NCI-H510A (cell line): ENCODE measurements at places on chromosomes 1 and 21.
A peak's percentile ranks its signal among the peaks of the same experiment; 100 is the strongest.

GRCh38 chr1:5651964-5652821 lies 340.0 kb downstream of the NPHP4 start:
- no peak for DNase-seq

- DNase-seq = no peak
These were observed 64.8 kb upstream of the PTCH2 start for GRCh38 chr1:44907893-44908292.

DNA sequence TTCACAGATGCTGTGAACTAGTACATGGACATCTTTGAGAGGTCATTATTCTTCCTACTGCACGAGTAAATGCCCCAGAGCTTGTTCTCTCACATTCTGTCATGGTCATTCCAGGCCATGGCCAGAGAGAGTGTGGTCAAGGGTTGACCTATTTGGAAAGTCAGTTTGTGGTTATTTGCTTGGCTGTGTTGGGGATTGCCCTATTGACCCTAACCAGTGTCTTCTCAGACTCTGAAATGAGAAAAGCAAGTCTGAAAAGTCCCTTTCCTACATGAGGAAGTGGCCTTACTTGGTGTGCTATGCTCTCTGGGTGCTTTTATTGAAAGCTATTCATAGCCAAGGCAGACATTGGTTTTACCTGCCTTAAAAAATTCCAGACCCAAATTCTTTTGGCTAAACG lies 26.6 kb downstream of the CLIC6 start:
- no peak for DNase-seq

DNA sequence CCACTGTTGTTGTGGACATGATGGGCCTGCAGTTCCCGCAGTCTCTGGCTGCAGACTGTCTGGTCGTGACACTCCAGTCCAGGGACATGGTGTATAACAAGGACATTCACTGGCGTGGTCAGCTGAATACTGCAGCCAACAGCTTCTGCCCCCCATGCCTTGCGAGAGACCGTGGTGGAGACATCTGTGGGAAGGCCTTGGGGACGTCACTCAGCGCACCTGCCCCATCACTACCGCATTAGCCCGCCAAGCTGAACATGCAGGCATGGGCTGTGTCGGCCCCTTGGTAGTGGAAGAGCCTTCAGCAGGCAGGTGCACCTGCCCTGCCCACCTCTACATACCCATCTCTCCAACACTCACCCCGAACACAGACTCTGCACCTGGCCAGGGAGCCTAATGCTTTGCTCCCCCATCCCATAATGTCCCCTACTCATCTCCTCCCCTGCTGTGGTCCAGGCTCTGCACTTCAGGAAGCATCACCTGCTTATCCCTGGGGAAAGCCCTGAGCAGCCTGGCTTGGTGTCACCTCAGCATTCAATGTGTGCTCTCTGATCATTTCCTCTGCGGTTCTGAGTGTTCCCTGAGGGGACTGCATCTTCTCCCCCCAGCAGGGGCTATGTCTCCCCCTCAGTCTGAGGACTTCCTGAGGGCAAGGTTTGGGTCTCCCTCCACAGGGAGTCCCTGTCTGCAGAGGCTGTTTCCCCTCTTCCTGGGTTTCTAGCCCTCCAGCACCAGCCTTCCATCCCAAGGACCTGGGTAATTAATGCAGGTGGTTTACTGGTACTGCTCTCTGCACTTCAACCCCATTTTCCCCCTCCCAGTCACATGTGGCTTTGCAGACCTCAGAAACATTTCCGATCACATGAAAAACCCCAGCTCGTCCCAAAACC lies 3.2 kb downstream of the PGLYRP4 start:
- no peak for DNase-seq

- DNase-seq = no peak
These were observed 15.6 kb downstream of the PRKAB2 start for GRCh38 chr1:147156642-147157041.

GRCh38 chr1:177907000-177907399 lies 62.9 kb downstream of the SEC16B start:
- DNase-seq = no peak

GRCh38 chr1:247173431-247173830 lies 1.6 kb upstream of the ZNF124 start:
- DNase-seq = no peak

DNA sequence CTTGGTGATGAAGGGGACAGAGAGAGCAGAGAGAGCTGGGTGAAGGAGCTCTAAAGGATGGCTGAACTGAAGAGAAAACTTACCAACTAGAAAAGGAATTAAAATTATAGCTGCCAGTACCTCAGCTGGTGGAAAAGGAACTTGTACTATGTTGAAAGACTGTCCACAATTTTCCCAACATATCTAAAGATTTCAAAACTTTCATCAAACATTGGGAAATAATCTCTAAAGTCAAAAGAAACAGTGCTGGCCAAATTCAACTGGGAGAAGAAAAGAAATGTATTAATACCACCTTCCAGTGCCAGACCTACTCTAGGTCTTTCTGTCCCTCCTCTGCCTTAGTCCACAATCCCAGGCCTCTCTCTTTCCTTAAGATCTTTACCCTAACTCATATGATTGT lies 6.1 kb downstream of the SMG5 start:
- DNase-seq = no peak

GRCh38 chr1:243459059-243459458 lies 203.2 kb downstream of the SDCCAG8 start:
- DNase-seq = no peak

GRCh38 chr1:152118915-152119314 lies 3.7 kb upstream of the TCHH start:
- no peak for DNase-seq

GRCh38 chr1:64440183-64440826 lies 29.6 kb upstream of the CACHD1 start:
- DNase-seq = no peak

DNA sequence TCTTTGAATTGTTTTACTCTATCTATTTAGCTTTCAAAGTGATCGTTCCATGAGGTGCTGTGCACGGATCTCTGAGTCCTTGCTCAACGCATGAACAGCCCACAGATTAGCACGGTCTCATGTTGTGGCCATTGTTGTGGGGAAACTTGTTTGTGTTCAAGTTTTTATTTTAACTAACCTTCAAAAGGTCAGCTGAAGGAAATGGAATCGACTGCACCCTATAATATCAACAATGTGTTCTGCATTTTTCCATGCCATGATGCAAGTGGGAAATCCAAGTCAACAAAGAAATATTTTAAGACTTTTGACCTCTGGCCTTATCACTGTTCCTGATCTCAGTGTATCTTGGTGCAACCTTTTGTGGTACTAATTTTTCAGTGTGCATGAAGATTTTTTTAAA lies 6.1 kb downstream of the SH2D1B start:
- no peak for DNase-seq

GRCh38 chr1:9435854-9436640 lies 103.2 kb upstream of the SLC25A33 start:
- DNase-seq = no peak

DNA sequence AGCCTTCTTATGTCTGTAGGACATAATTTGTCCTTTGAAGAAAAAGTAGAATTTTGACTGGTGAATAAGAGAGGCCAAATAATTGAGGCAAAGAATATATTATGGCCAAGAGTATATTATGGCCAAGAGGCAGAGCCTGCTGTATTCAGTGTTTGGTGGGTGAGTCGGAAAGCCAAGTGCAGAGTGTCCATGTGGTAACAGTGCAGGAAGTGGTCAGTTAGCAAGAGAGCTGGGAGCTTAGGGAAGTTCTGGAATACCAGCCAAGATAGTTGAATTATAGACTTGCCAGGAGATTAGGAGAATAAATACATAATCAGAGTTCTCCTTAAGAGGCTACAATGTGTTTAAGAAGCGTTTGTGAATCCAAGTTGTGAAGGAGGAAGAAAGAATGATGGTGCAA lies 131.5 kb upstream of the LMO4 start:
- no peak for DNase-seq

- DNase-seq = no peak
These were observed 63.0 kb upstream of the ANGPTL1 start for GRCh38 chr1:178933709-178934490.

DNA sequence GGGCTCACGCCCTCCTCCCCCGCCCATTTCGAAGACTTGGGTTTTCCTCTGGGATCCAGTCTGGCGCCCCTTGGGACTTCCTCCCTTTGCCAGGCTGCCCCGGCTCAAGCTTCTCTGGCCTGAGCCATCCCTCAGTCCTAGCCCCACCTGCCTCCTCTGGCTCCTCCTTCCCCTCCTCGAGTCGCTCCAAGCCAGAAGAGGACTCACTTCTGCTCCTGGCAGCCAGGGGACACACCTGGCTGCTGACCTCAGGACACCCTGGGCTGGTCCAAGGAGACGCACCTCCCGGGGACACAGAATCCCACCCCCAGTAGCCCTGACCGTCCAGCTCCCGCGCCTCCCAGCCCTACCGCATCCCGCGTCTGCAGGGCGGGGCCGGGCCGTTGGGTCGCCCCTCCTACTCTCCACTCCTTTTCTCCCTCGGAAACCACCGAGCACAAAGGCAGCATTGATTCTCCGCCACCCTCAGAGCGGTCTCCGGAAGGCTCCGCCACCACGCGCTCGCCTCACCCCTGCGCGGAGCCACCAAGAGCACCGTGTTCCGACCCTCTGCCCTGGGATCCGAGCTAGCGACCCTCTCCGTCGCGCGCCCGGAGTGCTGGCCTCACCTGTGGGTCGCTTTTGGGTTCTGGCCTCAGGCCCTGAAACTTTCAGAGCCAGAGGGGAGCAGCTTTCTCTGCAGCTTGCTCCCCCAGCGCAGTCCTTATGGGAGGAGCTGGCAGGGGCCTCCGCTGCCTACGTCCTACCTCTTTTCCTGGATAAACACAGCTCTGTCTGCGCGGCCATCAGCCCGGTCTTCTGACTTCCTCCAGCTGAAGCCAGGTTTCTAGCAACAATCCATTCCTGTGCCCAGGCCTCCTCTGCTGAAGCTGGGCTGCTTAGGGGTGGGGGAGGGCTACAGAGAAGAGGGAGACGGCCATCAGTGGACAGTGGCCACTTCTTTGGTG lies at the start of gene C2CD4D:
Gene C2CD4D (minus strand): TSS at position 364 of the 947 bp plus-strand sequence. CDS start 831 bp downstream, outside the sequence.
- peak; percentile 78 for DNase-seq
